ENCODE measurements at places on chromosomes 4 and X.

DNA sequence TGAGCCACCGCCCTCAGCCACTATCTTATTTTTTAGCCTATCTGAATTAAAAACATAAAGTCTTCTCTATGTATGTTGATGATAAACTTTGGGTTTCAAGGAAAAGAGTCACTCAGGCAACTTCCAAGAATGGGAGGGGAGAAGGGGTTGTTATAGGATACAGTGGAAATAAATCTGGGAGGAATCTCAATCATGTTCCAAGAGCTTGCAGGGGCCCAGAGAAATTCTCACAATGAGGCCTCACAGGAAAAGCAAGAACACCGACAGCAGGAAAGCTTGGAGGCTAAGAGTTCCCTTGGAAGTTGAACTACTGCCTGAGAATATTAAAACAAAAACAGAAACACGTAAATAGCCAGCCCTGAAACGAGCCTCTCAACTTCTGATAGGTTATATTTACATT lies 384.6 kb upstream of the IGFBP7 start:
- DNase-seq = no peak

- DNase-seq = no peak
Measured at GRCh38 chrX:106891762-106892460, 11.2 kb downstream of the RIPPLY1 start.

DNA sequence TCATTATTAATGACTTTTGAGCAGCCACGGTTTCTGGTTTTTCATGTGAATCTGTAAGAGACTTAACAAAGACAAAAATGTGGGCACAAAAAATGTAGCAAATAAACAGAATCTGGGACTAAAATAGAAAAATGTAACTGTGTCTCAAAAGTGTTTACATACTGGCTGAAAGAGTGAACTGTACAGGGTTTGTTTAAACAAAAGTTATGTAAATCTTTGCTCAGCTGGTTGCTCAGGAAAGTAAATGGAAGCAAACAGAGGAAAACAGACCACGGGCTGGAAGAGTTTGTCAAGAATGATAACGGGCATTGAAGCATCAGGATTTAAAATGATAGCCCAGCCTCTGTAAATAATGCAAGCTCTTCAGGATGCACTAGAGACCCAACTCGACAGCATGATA lies 921.8 kb upstream of the FTHL17 start:
- no peak for DNase-seq

DNA sequence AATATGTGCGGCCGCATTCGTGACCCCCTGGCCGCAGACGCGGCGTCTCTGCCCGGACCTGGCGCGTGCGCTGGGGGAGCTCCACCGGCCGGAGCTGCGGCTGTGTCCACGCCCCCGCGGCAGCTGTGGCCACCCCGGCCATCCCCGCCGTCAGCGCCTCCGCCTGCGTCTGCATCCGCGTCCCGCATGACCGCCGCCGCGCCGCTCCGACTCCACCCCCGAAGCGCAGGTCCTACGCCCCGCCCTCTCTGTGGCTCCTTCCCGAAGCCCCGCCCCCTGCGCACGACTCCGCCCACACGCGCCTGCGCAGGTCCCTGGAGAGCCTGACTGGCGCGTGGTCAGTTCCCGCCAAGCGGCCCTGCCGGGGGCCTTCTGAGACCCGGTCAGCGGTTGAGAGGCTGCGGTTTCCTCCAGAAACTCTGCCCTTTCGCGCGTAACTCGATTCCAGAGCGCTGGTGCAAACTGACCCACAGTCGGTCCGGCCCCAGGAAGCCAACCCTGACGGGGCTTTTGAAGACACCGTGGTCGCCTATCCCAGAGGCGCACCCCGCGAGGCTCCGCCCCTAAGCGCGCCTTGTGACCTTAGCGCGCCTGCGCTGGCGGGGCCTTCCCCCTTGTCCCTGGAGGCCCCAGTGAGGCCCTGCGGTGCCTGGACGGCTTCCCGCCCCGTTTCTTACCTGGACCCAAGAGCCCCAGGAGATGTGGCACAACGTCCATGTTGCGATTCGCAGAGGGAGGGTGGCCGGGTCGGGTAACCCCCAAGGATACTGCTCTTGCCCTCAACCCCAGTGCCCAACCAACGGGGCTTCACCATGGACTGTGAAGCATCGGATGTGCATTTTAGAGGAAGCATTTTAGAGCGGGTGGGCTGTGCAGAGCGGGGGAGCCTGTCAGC lies at the start of gene LAGE3:
LAGE3 (minus strand) TSS at position 554 of the 895 bp plus-strand sequence; CDS start at position 188, 366 bp downstream.
- DNase-seq = peak; percentile 85

- no peak for DNase-seq
Measured at GRCh38 chrX:30653415-30654131, at the start of gene GK. Gene GK, plus strand, starts transcription at chrX:30653423. Its CDS starts 115 bp downstream, at chrX:30653538.

DNA sequence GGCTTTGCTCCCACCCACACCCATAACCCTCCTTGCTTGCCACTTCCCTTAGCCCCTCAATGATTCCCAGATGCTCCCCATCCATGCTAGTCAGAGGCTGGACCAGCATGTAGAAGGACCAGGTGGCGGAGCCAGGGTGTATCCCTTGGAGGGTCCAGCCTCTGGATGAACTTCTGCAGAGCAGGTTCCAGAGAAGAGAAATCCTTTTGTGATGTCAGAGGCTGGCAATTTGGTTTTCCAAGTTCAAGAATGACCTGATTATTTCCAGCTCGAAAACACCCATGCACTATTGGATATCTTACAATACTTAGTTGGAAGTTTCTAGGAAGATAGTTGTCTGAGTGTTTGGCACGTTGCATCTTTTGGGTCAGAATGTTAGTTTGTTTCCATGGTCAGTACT lies 168.3 kb upstream of the RPS6KA3 start:
- DNase-seq = no peak

GRCh38 chr4:168797194-168797593 lies 212.9 kb downstream of the CBR4 start:
- DNase-seq = no peak

GRCh38 chr4:134144337-134144736 lies 57.3 kb downstream of the PABPC4L start:
- DNase-seq = no peak

- no peak for DNase-seq
Measured at GRCh38 chr4:76523593-76523992, 88.6 kb downstream of the SHROOM3 start.

DNA sequence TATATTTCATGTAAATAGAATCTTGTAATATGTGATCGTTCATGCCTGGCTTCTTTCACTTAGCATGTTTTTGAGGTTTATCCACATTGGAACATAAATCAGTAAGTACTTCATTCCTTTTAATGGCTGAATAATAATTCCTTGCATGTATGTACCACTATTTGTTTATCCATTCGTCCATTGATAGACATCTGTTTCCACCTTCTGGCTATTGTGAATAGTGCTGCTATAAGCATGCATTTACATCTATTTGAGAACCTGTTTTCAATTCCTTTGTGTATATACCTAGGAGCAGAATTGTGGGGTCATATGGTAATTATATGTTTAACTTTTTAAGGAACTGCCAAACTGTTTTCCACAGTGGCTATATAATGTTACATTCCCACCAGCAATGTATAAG lies 356.7 kb upstream of the DIPK2B start:
- no peak for DNase-seq

- DNase-seq = peak; percentile 30
Measured at GRCh38 chr4:76950052-76950955, 752 bp downstream of the SEPTIN11 start.

DNA sequence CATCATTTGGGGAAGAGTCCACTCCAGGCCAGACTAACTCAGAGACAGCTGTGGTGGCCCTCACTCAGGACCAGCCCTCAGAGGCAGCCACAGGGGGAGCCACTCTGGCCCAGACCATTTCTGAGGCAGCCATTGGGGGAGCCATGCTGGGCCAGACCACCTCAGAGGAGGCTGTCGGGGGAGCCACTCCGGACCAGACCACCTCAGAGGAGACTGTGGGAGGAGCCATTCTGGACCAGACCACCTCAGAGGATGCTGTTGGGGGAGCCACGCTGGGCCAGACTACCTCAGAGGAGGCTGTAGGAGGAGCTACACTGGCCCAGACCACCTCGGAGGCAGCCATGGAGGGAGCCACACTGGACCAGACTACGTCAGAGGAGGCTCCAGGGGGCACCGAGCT lies 3.3 kb upstream of the ERAS start:
- no peak for DNase-seq

GRCh38 chr4:92864096-92864495 lies 560.3 kb downstream of the GRID2 start:
- DNase-seq = no peak
